ENCODE measurements at places on chromosomes 4 and X.

GRCh38 chrX:140151316-140151715 lies 186.0 kb upstream of the CXorf66 start:
- H3K4me1 ChIP-seq: no peaks in the 10 kb centered on the region
- H3K4me3 ChIP-seq: no peak overlapping the region
- no peak overlapping the region for H3K27ac ChIP-seq
- DNase-seq: no peak

DNA sequence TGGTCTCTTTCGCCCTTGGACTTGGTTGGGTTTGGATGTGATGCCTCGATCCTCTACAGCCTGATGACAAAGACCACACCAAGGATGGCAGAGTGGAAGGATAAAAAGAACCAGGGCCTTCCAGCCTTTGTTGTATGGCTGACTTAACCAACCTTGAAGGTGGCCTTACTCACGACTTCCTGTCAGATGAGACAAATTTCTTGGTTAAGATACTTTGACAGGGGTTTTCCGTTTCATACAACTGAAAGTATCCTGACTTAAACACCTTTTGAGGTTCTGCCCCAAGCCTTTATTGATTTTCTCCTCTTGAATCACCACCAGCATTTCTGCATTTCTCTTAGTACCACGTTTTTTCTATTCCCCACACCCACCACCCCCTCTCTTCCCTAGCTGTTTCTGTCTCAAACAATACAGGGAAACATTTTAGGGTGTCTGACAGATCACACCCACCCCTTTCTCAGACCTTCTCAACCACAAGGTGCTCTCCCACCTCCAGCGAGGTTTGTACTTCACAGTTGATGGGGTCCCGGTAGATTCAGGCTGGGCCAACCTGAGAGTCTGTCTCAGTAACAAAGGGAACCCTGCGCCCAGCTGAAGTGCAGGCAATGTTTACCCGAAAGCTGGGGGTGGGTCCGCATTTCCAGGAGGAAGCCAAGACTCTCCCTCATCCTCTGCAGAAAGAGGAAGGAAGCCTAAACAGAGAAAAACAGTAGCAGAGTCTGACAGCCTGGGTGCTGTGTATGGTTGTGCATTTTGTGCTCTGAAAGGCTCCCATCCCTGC lies 5.0 kb upstream of the TSPAN5 start:
- no peak for DNase-seq
- peak overlapping the region; percentile 54 for H3K27ac ChIP-seq
- H3K27me3 ChIP-seq: no peaks in the 10 kb centered on the region
- no peaks in the 10 kb centered on the region for H3K4me1 ChIP-seq
- H3K36me3 ChIP-seq: no peaks in the 10 kb centered on the region

DNA sequence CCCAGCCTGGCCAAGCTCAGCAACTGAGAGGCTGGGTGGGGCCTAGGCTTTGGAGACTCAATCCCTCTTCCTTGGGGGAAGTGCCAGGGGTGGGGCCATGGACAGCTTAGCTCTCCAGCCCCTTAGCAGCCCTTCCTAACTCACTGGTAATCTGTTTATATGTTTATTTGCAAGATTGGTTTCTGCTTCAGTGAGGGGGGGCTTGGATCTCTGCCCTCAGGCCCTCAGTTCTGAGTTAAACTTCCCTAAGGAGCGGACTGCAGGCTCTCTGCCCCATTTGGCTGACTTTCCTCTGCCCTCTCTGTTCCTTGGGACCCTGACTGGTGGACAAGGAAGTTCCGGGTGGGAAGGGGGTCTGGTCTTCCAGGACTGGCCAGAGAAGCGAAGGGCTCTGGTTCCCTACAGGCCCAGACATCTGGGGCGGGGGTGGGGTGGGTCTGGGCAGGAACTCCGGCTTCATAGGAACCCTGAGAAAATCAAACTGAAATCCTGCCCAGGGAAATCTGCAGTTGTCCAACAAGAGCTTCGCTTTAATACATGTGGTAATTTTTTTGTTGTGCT lies 51.4 kb downstream of the NALF2 start:
- H3K27ac ChIP-seq: no peak overlapping the region
- no peak for DNase-seq
- no peak overlapping the region for H3K4me3 ChIP-seq
- H3K27me3 ChIP-seq: no peaks in the 10 kb centered on the region

DNA sequence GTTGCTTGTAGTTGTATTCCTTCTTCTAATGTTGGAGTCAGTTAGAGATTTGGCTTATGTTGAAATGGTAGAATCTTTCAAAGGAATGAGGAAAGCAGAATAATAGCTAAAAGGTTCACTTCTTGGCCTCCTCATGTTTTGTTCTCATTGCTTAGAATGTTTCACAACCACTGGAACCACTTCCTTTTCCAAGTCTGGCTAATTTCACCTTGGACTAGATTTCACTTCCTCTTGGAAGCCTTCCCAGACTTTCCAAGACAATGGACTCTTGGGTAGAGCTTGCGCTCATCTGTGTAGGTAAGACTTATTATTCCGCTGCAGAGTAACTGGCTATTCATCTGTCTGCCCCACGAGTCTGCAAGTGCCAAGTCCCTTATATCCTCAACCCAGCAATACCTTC lies 8.3 kb downstream of the SPATA18 start:
- H3K27ac ChIP-seq: no peak overlapping the region
- H3K4me1 ChIP-seq: no peaks in the 10 kb centered on the region
- no peaks in the 10 kb centered on the region for H3K36me3 ChIP-seq
- no peaks in the 10 kb centered on the region for H3K27me3 ChIP-seq

GRCh38 chrX:148610328-148610698 lies 109.9 kb downstream of the AFF2 start:
- no peaks in the 10 kb centered on the region for H3K36me3 ChIP-seq
- no peak overlapping the region for H3K4me3 ChIP-seq
- H3K4me1 ChIP-seq: no peaks in the 10 kb centered on the region
- no peak overlapping the region for H3K27ac ChIP-seq
- no peak for DNase-seq

DNA sequence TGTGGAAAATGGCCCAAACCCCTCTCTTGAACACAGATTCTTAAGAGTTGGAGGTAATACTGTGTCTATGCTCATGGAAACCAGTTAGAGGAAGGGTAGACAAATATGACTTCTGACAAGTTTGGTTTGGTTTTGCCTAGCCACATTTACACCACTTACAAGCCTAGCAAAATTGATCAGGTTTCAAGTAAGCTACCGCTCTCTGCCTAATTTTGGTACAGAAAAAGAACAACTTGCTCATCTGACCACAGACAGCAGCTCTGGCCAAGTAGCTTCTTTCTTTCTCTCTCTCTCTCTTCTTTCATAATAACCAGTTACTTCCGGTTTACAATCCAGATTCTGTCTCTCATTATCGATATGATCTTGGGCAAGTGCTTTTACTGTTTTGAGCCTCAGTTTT lies 260.0 kb downstream of the GLUD2 start:
- H3K27me3 ChIP-seq: no peaks in the 10 kb centered on the region
- DNase-seq: no peak
- H3K4me3 ChIP-seq: no peak overlapping the region
- H3K36me3 ChIP-seq: no peaks in the 10 kb centered on the region

DNA sequence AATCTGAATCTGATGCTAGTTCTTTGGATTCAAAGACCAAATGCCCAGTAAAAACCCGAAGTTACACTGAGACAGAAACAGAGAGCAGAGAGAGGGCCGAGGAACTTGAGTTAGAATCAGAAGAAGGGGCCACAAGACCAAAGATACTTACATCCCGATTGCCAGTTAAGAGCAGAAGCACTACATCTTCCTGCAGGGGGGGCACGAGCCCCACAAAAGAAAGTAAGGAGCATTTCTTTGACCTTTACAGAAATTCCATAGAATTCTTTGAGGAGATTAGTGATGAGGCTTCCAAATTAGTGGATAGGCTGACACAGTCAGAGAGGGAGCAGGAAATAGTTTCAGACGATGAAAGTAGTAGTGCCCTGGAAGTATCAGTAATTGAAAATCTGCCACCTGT lies 309.3 kb downstream of the ANK2 start:
- DNase-seq: no peak
- H3K36me3 ChIP-seq: no peaks in the 10 kb centered on the region
- H3K27me3 ChIP-seq: no peaks in the 10 kb centered on the region
- H3K4me3 ChIP-seq: no peak overlapping the region
- H3K27ac ChIP-seq: no peak overlapping the region

- no peaks in the 10 kb centered on the region for H3K4me1 ChIP-seq
- no peaks in the 10 kb centered on the region for H3K27me3 ChIP-seq
- DNase-seq: no peak
- H3K36me3 ChIP-seq: no peaks in the 10 kb centered on the region
- no peak overlapping the region for H3K4me3 ChIP-seq
- H3K27ac ChIP-seq: no peak overlapping the region
Measured at GRCh38 chr4:176549161-176549865, 229.5 kb downstream of the SPCS3 start.

DNA sequence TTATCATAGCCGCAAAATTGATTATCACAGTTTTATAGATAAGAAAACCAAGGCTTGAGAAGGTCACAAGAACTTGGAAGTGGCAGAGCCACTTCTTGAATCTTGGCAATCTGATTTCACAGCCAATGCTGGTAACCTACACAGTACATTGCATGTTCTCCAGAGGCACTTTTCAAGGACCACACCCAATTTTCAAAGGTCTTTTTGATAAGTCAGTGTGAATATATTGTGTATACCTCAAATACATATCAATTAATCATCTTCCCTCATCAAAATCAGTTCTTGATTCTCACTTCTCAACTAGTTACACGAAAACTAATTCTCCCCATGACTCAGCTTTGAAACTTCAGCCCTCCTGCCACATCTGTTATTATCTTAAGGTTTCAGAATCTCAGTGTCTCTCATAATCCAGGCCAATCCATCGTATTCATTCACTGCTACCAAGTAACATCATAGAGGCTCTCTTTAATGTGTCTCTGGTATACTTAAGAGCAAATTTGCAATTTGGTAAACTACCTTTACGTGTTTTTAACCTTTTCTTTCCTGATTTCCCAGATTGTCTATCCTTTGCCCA lies 16.8 kb downstream of the CAMK2D start:
- no peak for DNase-seq
- H3K27me3 ChIP-seq: no peaks in the 10 kb centered on the region
- no peaks in the 10 kb centered on the region for H3K4me1 ChIP-seq
- H3K27ac ChIP-seq: no peak overlapping the region
- H3K4me3 ChIP-seq: no peak overlapping the region

DNA sequence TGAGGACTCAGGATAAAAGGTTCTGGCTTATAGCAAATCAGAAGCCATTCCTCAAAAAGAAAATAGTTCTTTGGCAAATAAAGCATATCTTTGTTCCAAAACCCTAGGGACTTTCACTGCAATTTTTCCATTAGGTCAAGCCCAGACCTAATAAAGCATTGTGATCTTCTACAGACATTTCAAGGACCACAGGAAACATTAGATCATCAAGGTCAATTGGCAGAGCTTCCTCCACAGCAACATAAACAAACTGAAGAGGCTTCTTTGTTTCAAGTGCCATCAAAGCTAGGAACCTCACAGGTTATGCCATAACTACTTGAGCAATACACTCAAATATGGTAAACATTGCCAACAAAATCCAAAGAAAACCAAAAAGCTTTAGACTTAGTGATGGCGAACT lies 144.9 kb downstream of the ANXA5 start:
- no peaks in the 10 kb centered on the region for H3K36me3 ChIP-seq
- no peaks in the 10 kb centered on the region for H3K27me3 ChIP-seq
- no peak for DNase-seq
- no peak overlapping the region for H3K27ac ChIP-seq
- no peaks in the 10 kb centered on the region for H3K4me1 ChIP-seq

GRCh38 chrX:137366018-137366633 lies 199.8 kb upstream of the ZIC3 start:
- no peaks in the 10 kb centered on the region for H3K4me1 ChIP-seq
- DNase-seq: no peak
- H3K27me3 ChIP-seq: no peaks in the 10 kb centered on the region

- no peak overlapping the region for H3K4me3 ChIP-seq
- no peaks in the 10 kb centered on the region for H3K4me1 ChIP-seq
- no peak overlapping the region for H3K27ac ChIP-seq
- H3K27me3 ChIP-seq: no peaks in the 10 kb centered on the region
Measured at GRCh38 chr4:139242511-139243051, 37.4 kb downstream of the MGARP start.

DNA sequence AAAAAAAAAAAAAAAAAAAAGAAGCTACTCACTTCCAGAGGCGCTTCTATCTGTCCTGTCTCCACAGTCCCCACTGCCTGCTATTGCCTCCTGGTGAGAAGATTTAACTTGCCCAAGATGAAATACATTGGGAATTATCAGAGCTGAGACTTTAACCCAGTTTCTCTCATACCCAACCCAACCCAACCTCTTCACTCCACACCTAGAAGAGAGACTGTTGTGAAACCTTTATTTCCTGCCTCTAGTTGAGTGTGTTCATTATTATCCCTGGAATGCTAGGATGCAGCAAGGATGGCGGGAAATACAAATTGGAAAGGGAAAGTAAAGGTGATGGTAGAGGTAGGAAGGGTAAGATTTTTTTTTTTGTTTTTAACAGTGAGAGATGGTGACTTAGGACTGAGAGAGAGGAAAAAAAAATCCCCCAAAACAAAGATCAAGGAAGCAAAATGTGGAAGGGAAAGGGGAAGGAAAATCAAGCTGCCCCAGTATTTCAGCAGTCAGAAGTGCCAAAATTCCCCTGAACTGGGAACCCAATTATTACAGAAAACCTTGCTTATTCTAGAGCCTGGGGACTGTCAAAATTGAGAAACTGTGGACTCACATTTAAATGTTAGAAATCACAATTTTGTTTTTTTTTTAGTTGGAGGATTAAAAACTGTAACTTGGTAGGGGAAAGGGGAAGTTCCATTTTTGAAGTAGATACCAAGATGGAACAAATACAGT lies 253.0 kb downstream of the PTTG2 start:
- no peak for DNase-seq
- no peak overlapping the region for H3K4me3 ChIP-seq
- no peaks in the 10 kb centered on the region for H3K36me3 ChIP-seq
- no peaks in the 10 kb centered on the region for H3K4me1 ChIP-seq

DNA sequence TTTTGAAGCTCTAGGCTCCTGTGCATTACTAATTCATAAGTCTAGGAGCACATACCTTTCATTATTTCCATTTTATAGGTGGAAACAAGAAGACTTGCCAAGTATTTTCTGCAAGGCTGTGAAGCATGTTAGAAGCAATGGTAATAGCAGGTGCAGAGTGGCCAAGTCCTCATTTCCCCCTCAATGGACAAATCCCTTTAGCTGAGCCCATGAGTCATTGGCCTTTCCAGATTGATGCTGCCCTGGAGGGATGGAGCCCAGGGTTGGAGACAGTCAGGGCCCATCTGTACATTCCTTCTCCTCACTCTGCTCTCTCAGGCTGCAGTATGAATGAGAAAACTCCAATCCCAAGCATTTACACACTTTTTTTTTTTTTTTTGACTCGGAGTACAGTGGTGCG lies 6.6 kb downstream of the MGST2 start:
- no peak overlapping the region for H3K4me3 ChIP-seq
- no peaks in the 10 kb centered on the region for H3K36me3 ChIP-seq
- DNase-seq: no peak
- peaks cover 6% of the 10 kb centered on the region for H3K4me1 ChIP-seq

Measured in colonic mucosa (tissue), 4 donors.